Stimulated activated CD8-positive, alpha-beta memory T cell treated with anti-CD3 and anti-CD28 coated beads, Interleukin-7, amount 100 ng/mL, for 48 hours (primary cell): ENCODE measurements at places on chromosomes 1 and 21.

DNA sequence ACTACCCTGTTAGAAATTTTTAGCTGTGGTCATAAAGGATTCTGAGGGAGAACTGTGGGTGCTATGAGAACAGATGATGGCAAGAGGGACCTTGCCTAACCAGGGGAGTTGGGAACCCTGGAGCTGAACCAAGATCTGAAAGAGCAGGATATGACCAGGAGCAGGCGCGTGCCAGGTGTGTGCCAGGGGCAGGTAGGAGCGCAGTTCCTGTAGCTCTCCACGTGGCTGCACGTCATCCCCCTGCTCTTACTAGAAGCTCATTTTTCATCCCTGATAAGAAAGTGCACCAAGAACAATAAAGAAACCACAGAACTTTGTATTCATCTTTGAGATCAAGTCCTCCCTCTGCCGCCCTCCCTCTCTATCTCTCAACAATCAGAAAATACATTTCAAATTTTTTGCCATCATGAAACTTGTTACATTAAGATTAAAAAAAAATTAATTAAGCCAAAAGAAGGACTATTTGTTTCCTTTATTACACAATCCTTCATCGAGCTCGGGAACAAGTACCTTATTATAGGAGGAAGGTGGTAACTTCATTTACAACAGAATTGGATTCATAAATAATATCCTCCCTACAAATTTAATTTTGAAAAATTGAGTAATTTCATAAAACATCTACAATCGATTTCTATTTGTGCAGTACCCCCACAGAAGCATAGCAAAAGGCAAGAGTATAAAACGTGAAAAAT is 78.5 kb downstream of the SLC35F3 start:
- DNase-seq = no peak

GRCh38 chr1:171213559-171214454 is 28.7 kb downstream of the FMO2 start:
- no peak for DNase-seq

GRCh38 chr1:243970077-243970476 is 81.0 kb upstream of the ZBTB18 start:
- no peak for DNase-seq

DNA sequence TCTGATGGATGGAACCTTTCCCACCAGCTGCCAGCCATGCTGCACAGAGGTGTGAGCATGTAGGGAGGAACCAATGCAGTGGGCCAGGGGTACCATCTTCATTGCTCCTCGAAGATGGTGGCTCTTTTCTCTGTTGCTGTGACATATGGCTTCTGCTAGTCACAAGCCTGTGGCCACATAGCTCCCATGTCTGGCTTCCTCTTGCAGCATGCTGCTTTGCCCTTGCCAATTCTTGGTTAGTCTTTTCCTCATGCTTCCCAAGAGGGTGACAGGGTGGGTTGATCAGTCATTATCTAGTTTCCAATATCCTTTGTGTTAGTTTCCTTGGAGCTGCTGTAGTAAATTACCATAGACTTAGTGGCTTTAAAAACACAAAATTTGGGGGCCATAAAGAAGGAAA is 123.4 kb downstream of the ETS2 start:
- DNase-seq = no peak
